Esophagus squamous epithelium (tissue), 5 donors: ENCODE measurements at places on chromosomes 13 and 19.

GRCh38 chr13:102132777-102133295 lies 269.0 kb downstream of the FGF14 start:
- no peak for DNase-seq

GRCh38 chr19:18894254-18895037 lies 1.5 kb downstream of the CERS1 start:
- DNase-seq, result no peak

- DNase-seq, result no peak
These were observed 20.3 kb downstream of the ZNF420 start for GRCh38 chr19:37098570-37098969.

DNA sequence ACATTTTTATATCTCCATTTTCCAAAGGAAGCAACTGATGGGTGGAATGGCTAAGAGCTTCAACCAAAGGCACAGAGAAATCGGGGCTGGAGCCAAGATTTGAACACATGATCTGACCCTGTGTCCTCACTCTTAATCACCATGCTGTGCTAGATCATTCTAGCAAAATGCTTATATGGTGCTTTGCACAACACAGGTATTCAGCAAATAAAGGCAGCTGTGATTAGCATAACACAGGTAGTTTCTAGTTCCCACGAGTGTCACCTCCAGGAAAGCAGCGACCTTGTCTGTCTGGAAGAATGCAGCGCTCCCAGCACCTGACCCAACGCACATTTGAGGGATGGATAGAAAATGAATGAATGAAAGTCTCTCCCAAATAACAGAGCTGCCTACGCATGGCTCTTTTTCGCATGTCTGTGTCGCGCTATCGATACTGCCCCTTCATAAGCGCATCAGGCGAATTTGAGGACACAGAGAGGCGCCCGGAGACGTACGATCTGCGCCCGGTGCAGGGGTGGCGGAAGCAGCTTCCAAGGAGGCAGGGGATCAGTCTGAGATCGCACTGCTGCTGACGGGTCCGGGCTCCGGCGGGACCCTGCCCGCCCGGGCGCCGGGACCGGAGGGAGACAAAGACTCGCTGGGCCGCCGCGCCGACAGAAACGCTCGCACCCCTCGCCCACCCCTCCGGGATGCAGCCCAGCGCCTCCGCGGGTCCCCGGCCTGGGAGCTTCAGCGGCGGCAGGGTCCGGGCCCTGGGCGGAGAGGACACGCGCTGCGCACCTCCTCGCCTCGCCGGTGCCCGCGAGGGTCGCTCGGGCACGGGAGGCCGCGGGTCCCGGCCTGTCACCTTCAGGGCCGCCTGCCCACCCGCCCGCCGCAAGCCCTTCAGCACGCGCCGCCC lies 609 bp downstream of the EPS15L1 start:
- DNase-seq, result no peak

DNA sequence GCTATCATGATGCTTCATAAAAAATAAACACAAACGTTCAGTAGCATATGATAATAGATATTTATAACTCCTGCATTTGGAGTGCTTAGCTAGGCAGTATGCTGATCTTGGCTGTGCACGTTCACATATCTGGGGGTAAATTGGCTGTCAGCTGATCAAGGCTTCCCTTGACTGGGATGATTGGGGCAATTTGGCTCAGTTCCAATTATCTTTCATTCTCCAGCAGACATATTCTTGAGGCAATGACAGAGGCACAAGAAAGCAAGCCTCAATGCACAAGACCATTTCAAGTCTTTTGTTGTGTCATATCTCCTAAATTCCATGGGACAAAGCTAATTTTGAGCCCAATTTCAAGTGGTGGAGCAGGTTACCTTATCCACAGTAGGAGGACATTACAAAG lies 142.0 kb downstream of the DLEU7 start:
- DNase-seq, result no peak
